ENCODE measurements at places on chromosomes 12 and 14.

DNA sequence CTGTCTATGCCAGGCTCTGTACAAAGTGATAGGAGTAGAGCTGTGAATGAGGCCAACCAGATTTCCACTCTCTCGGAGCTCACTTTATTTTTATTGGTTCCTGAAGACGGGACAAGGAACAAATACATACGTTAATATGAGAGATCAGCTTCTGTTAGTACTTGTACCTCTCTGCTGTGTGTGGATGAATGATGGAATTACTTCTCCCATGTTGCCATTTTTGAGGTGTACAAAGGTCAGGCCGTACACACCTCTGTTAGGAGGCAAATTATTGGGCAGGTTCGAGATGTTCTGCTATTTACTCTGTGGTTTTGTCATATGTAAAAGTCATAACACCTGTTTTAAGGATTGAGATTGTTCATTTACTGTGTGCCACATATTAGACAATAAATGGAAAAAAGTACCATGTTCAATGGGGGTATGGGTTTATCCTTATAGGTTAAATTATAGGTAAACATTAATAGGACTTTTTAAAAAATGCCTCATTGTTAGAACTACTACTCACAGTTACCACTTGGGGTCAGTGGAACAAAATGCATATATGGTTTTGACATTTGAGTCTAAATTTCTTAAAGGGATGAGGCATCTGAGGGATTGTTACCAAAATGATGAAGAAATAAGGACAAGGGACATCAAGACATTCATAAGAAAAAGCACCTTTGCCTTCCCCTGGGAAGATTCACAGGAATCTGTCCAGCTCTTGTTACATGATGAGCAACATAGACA, 26.9 kb downstream of the WBP11 start:
- DNase-seq = no peak

DNA sequence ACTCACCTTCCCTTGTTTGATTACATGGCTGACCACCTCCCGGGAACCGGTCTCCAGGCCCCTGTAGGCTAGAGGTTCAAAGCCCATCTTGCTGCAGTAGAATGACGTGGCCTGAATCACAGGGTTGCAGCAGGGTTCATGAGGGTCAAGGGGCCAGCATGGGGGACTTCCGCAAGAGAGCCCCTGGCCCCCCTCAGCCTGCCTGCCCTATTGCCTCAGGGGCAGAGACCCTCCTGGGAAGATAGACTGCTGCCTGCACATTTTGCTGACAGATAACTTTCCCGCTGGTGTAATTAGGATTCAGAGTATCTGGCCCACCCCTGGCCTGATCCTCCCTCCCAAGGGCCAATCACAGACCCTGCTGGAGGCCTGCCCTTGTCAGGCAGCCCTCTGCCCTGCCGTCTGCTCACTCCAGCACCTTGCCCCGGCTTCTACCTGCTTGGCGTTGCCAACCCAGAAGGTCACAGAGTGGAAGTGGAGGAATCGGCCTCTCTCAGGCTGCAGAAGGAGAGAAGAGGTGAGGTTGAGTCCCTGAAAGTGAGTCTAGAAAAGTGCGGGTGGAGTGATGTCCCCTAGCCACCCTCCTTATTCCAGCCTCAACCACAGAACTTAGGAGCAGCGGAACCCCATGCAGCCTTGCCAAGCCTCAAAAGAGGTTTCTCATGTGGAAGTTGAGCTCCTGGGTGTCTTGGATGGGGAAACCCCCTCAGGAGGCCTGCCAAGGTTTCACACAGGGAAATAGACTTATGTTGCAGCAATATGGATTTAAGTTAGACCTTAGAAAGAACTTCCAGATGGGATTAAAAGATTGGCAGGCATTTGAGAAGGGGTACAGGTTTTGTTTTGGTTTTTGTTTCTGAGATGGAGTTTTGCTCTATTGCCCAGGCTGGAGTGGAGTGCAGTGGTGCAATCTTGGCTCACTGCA, 1.1 kb downstream of the HPD start:
- DNase-seq = no peak

DNA sequence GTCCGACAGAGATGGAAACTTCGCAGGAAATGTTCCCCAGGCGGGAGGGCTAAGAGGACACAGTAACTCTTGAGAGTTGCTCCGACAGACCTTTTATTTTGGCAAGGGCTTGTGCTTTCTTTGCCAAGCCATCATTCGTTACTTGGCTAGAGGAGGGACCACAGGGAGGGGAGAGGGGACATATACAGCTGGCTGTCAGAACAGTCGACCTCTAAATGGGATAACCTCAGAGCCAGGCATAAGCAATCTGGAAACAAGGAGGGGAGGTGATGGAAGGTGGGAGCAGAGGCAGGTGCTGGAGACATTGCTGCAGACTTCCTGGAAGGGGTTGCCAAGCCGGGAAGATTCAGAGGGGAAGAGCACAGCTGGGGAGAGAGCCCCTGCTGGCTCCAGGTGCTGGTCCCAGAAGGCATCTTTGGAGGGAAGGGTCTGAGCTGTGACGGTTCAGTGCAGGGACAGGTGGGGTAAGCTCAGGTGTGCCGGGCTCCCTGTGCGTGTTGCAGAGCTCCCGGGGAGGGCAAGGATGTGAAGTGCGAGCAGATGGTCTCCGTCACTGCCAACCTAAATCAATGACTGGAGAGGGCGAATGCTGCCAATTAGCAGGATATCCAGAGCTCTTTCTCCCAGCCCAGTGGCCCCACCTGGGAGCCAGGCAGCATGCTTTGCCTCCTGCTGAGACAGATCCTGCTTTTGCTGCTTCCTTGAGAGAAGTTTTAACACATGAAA, 50.1 kb downstream of the CHST11 start:
- DNase-seq = no peak

DNA sequence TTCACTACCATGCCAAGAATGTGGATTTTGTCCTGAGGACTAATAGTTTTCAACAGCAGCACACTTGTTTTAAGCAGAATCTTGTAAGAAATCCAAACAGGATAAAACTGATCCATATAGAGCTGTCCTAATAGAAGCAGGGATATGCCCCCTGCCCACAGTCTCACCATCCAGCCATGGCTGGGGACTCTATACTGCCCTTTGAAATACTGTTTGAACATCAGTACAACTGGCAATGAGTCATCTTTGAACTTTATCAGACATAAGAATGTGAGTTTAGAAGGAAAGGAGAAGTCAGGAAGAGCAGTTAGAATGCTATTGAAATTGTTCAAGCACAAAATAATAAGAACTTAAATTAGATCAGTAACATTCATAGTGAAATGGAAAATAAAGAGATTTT, 3.8 kb upstream of the C12orf42 start:
- no peak for DNase-seq
